ENCODE measurements at places on chromosomes 4 and X.

- no peak for DNase-seq
Observed at GRCh38 chr4:40804598-40804997, 54.8 kb downstream of the NSUN7 start.

GRCh38 chr4:145308598-145308997 lies 128.2 kb upstream of the OTUD4 start:
- DNase-seq: no peak

GRCh38 chrX:37759878-37760418 lies 19.9 kb upstream of the CYBB start:
- no peak for DNase-seq

- DNase-seq: no peak
Observed at GRCh38 chrX:111896148-111896547, 20.2 kb downstream of the TRPC5OS start.

DNA sequence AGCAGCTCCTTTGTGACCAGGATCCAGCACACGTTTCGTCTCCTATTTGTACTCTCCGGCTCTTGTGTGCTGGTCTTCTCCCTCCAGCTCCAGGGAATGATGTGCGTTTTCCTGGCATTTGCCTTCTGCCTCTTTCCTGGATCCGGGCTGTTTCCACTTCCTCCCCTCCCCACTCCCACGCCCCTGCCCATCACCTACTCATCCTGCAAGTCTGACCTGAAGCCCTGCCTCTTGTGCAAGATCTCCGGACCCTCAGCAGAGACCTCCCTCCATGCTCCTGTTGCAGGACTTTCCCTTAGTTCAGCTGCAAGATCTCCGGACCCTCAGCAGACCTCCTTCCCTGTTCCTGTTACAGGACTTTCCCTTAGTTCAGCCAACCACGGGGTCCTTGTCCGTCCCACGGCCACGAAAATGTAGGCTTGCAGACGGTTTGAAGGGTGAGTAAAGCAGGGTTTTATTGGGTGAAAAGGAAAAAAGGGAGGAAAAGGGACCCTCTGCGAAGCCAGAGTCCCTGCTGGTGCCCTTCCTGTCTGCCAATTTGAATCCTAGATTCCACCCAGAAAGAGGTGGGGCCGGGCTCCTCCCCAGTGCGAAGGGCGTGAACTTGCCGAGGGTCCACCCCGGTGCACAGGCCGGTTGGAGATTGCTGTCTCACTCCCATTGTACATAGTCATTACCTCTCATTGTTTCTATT lies 74.4 kb upstream of the IRF2 start:
- DNase-seq: no peak

DNA sequence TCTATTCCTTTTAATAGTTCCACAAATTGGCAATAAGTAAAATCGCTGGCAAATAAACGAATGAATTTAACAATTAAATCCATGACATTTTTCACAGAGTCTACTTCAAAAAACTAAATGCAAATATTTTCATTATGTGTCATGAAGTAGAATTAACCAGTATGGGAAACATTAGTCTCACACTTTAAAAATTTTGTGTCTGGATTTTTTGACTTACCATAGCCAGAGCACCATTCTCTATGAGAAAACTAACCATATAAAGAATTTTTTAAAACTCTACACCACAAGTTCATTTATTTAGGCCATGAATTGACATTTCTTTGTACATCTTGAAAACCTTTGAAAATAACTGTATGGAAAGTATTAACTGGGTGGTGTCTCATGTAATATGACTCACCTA lies 41.2 kb downstream of the PRDM5 start:
- DNase-seq: no peak

GRCh38 chrX:17537723-17538243 lies 162.8 kb downstream of the NHS start:
- DNase-seq: no peak

DNA sequence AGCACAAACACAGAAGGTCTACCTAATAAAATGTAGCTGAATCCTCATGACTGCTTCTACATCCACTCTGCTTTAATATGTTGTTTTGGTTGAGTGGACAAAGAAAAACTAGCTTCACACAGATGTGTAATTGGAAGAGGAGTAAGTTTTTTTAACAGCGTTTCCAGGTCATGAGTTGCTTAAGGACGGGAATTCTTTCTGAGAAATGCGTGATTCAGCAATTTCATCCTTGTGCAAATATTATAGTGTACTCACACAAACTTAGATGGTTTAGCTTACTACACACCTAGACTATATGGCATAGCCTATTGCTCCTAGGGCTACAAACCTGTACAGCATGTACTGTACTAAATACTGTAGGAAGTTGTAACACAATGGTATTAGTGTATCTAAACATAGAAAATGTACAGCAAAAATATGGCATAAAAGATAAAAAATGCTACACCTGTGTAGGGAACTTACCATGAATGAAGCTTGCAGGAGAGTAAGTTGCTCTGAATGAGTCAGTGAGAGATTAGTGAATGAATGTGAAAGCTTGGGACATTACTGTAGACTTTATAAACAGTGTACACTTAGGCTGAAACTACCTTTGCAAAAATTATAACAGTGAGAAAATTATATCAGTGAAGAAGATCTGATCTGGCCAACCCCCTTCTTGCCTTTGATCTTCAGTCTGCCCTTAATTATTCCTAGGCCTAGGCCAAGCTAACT lies 70.8 kb upstream of the IL15 start:
- no peak for DNase-seq

GRCh38 chr4:13367244-13367643 lies 116.9 kb downstream of the RAB28 start:
- no peak for DNase-seq

- DNase-seq: no peak
Observed at GRCh38 chrX:120419463-120419862, 49.6 kb downstream of the LAMP2 start.

- DNase-seq: no peak
Observed at GRCh38 chr4:128810331-128810870, 901 bp downstream of the JADE1 start.

DNA sequence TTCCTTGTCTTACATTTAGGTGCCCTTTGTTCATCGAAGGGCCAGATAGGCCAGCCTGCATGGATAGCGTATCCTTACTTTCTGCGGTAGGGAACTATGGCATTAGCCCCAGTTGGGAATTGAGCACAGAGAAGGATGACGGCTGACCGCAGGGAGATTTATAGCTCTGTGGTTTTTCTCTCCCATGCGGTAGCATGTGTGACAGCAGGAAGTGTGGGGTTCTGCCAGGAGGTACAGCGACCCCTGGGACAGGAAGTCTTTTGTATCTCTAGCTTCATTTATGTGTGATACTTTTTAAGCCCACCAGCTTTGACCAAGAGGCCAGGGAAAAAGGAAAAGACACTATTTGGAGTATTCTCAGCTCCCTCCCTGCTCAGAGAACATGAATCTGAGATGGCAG lies 33.1 kb downstream of the GAB3 start:
- no peak for DNase-seq

DNA sequence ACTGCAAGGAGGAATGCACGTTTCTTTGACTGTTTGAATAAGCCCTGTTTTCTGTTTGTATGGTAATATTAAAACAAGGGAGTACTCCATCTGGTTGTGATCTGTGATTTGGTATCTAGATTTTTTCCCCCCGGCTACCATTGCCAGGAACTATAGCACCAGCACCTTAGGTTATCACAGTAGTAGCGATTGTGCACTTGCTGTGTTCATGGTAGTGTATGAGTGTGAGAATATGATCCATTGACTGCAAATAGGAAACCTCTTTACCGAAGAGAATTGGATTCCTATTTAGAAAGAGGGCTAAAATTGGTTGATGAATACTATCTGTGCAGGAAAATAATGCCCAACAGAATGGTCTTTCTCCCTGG lies 69.9 kb downstream of the LARP7 start:
- no peak for DNase-seq

DNA sequence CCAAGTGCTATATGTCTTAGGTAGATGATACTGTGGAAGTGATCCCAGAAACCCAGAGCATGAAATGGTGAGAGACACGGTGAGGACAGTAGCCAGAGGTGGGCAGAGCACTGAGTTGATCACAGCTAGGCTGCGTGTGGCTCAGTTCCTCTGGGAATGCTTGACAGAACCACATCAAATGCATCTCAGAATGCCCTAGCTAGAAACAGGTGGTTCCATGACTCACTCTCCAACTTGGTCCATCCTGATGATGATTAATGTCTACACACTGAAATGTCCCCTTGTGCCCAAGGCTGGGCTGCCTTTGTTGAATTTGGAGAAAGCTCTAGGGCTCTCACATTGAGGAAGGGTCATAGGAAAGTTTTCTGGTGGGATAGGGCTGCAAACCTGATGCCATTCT lies 113.6 kb downstream of the ZNF518B start:
- DNase-seq: no peak

- DNase-seq: no peak
Observed at GRCh38 chr4:2042204-2042946, 16.8 kb upstream of the NAT8L start.

- no peak for DNase-seq
Observed at GRCh38 chr4:42412251-42412650, 15.0 kb downstream of the SHISA3 start.

- DNase-seq: no peak
Observed at GRCh38 chrX:15437724-15438123, 53.5 kb upstream of the VEGFD start.
